ENCODE measurements at places on chromosomes 6 and 20.

DNA sequence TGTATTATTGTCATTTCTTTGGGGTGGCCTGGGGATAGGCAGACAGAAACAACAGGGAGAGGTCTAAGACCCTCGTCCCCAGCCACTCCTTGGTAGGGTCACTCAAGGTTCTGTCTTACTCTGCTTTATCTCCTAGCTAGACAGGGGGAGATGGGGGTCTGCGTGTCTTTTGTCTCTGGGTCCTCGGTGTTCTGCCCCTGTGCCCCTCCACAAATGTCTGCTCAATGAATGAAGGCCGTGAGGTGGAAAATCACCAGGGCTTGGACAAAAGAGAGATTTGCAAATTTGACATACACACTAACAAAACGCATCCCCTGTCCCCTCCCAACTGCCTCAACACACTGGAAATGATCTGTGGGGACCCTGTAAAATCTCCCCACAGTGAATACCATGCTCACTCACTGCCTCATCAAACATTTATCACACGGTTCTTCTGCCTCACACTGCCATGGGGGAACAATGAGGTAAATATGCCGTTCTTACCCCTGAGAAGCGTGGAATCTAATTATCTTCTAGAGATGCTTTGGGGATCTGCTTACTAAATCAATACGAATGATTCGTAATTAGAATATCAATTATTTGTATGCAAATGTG is 13.2 kb upstream of the VAPB start:
- H3K27me3 ChIP-seq: no peaks in the 10 kb centered on the region
- H3K27ac ChIP-seq: no peak overlapping the region
- no peak overlapping the region for H3K4me3 ChIP-seq
- no peaks in the 10 kb centered on the region for H3K4me1 ChIP-seq
- no peak for DNase-seq

DNA sequence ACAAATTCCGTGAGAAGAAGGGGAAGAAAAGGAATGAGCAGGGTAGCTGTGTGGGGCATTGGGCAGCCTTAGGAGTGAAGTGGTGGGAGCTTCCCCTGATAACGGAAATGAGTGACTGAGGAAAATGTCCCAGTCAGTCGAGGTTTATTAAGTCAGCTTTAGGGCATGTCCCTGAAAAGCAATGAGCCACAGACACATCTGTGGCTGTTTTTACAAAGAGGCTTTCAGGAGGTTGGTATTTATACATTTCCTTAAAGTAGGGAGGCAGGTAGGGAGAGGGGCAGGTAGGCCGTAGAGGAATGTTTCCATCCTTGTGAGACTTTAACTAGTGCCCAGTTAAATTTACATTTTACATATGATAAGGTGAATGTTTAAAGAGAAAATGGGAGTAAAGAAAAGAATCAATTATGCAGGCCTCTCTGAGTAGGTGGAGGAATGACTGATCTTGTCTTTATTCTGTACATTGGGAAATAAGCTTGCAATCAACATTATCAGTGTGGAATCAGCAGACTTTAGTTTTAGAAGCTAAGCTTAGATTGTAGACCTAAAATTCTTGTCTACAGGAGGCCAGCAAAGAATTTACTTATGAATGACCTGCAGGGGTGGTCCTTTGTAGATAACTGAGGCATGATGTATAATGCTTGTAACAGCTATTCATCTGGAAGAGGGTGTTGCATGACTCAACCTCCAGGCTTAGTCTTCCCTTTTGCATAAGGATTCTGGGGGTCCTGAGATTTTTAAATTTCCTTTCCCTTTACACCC is 18.5 kb downstream of the SLC22A2 start:
- DNase-seq: no peak
- H3K4me3 ChIP-seq: no peak overlapping the region
- H3K27me3 ChIP-seq: no peaks in the 10 kb centered on the region
- peak overlapping the region; percentile 91 for H3K27ac ChIP-seq
- H3K36me3 ChIP-seq: no peaks in the 10 kb centered on the region
- H3K4me1 ChIP-seq: peaks cover 13% of the 10 kb centered on the region

GRCh38 chr6:54173089-54173488 is 61.8 kb downstream of the MLIP start:
- H3K36me3 ChIP-seq: no peaks in the 10 kb centered on the region
- no peaks in the 10 kb centered on the region for H3K27me3 ChIP-seq
- no peak overlapping the region for H3K27ac ChIP-seq
- no peak for DNase-seq

DNA sequence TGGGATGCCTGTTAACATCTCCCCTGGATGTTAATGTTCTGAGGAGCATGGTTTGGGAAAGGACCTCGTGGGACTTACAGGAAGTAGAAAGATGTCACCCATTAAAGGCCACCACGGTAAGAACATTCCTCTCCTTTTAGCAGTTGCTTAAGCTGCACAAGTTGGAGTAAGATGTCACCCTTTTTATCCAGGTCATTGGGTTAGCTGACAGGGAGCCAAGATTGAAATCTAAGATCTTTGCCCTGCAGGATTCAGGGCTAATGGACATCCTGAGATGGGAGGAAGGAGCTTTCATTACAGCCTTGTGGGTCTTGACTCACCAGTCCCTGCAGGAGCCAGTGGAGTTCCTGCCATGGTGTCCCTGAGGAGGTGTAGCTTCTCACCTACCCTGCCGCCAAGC is 22.1 kb downstream of the PABPC1L start:
- no peak for DNase-seq
- no peak overlapping the region for H3K4me3 ChIP-seq

DNA sequence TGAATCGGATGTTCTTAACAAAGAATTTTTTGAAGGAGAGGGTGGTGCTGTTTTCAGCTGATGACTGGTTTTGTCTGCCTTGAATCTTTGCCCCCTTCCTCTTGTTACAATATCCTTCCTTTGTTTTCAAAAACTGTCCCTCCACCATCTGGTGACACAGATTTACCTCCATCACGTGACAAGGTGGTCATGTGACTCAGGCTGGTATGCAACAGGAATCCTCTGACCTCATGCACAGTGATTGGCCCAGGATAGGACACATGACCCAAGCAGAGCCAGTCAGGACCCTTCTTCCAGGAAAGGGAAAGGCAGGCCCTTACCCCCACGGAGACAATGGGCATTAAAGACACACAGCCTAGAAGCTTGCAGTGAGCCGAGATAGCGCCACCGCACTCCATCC is 84.7 kb upstream of the MC3R start:
- H3K4me1 ChIP-seq: no peaks in the 10 kb centered on the region
- no peaks in the 10 kb centered on the region for H3K27me3 ChIP-seq
- H3K36me3 ChIP-seq: no peaks in the 10 kb centered on the region
